HS-27A (cell line): ENCODE measurements at places on chromosomes 3 and 15.

GRCh38 chr3:13011573-13012220 is 61.5 kb downstream of the IQSEC1 start:
- DNase-seq: no peak

GRCh38 chr3:193040836-193041672 is 123.4 kb upstream of the MB21D2 start:
- DNase-seq: peak; percentile 5

- DNase-seq: no peak
Observed at GRCh38 chr15:57403017-57403416, 26.7 kb downstream of the CGNL1 start.

GRCh38 chr15:46366360-46367007 is 731.7 kb downstream of the SQOR start:
- DNase-seq: no peak

DNA sequence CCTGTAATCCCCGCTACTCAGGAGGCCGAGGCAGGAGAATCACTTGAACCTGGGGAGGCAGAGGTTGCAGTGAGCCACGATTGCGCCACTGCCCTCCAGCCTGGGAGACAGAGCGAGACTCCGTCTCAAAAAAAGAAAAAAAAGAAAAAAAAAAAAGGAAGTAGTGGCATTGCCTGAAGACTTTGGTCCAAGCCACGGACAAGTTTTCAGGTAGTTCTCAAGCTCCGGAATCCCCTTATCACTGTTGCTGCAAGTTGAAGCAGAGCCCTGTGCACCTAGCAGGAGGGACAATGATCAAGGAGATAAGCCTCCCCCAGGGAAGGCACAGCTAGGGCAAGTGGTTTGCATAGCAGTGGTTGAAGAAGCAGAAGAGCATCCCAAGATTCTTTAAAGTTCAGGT is 97.6 kb downstream of the MEX3B start:
- DNase-seq: no peak

GRCh38 chr15:57932348-57932747 is 133.2 kb downstream of the ALDH1A2 start:
- no peak for DNase-seq

DNA sequence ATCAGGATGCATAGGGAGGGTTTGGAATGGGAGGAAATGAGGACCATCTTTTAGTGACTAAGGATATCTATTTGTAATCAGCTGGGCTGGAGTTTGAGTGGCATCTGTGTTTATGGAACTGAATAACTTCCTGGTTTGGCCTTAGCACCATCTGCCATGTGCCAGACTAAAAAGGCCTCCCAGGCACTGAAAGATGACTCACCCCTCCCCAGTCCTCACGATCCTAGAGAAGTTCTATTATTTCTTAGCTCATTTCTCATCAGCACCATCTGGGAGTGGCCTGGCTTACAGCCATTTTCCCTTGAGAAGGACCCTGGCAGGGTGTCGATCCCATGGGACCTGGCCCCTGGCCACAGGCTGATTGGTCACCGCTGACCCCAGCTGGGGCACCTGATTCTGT is 23.9 kb upstream of the CTXND1 start:
- DNase-seq: peak; percentile 20

GRCh38 chr15:60850903-60851302 is 372.0 kb upstream of the ICE2 start:
- DNase-seq: no peak

- DNase-seq: no peak
Observed at GRCh38 chr3:121274411-121274810, 271.4 kb downstream of the POLQ start.

GRCh38 chr3:150521463-150521862 is 24.8 kb downstream of the SERP1 start:
- DNase-seq: no peak

- DNase-seq: no peak
Observed at GRCh38 chr15:31320022-31320421, 6.6 kb upstream of the KLF13 start.

DNA sequence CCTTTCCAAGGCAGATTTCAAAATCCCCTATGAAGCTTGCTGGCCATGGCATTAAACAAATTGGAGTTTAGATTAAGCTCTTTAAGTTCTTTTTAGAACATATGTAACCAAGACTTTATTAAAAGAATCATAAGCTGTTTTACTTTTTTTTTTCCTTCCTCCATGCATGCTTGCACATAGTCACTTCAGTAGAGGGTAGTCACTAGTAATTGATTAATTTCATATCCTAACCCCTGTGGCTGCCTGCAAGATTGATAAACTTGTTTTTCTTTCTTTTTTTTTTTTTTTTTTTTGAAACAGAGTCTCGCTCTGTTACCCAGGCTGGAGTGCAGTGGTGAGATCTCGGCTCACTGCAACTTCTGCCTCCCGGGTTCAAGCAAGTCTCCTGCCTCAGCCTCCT is 33.3 kb upstream of the ZKSCAN7 start:
- DNase-seq: no peak

GRCh38 chr3:20154928-20155327 is 31.1 kb downstream of the SGO1 start:
- no peak for DNase-seq

- peak; percentile 45 for DNase-seq
Observed at GRCh38 chr3:148727231-148727630, 29.5 kb downstream of the AGTR1 start.

- no peak for DNase-seq
Observed at GRCh38 chr15:64560998-64561397, 100.6 kb downstream of the ZNF609 start.

- DNase-seq: no peak
Observed at GRCh38 chr3:62659660-62660059, 215.6 kb downstream of the CADPS start.

- DNase-seq: no peak
Observed at GRCh38 chr3:114582929-114583328, 289.1 kb downstream of the TIGIT start.

- DNase-seq: no peak
Observed at GRCh38 chr3:151085227-151085888, at the start of gene MED12L. Gene MED12L (plus strand): TSS chr3:151085664. CDS start chr3:151086927, 1,263 bp downstream.

DNA sequence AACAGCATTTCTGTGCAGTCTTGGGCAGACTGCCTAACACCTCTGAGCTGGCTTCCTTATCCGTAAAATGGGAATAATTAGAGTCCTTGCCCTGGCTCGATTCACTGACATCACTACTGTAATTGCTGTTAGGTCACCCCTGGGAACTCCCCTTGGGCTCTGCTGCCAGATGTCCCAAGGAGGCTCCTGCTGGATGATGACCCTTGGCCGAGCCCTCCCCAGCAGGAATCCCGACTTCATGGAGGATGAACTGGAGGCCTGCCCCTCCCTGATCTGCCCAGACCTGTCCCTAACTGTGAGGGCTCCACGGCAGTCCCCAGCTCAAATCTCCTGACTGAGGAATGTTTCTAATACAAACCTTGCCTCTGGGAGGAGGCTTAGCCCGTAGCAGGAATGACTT is 18.0 kb downstream of the ESYT3 start:
- no peak for DNase-seq

- DNase-seq: no peak
Observed at GRCh38 chr3:42229942-42230688, 35.9 kb downstream of the CCK start.

DNA sequence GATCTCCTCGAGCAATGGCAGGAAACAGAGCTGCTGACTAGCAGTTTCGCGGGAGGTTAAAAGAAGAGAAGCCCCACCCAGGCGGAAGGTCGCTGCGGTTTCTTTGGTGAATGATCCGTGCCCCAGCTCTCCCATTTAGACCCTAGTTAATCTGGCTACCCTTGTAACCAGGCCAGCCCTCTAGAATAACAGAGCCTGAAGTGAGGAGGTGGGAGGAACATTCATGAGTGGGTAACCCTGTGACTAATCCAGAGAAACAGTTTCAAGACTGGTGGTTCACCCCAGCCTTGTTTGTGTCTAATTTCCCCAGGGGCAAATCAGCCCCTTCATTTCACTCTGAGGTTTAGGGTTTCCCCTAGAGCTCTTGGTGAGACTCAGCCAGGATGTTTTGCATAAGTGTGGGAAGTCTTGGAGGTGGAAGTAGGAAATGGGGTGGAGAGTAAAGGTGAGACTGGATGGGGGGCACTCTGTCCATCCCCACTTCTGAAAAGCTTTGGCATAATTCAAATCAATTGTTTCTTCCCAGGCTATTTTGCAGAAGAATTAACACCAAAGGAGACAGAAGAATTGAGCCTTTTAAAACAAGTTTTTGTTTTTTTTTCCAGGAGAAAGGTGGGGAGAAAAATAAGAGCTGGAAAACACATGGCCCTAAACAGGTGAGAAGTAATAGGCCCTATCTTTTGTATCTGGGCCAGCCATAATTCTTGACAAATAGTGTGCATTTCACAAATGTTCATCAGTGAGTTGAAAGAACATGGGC is 303.1 kb downstream of the RPLP1 start:
- no peak for DNase-seq

GRCh38 chr15:48703544-48703943 is 58.0 kb upstream of the FBN1 start:
- no peak for DNase-seq

GRCh38 chr3:41320953-41321641 is 121.8 kb downstream of the CTNNB1 start:
- no peak for DNase-seq

- DNase-seq: no peak
Observed at GRCh38 chr15:39376371-39376909, 204.4 kb upstream of the THBS1 start.

DNA sequence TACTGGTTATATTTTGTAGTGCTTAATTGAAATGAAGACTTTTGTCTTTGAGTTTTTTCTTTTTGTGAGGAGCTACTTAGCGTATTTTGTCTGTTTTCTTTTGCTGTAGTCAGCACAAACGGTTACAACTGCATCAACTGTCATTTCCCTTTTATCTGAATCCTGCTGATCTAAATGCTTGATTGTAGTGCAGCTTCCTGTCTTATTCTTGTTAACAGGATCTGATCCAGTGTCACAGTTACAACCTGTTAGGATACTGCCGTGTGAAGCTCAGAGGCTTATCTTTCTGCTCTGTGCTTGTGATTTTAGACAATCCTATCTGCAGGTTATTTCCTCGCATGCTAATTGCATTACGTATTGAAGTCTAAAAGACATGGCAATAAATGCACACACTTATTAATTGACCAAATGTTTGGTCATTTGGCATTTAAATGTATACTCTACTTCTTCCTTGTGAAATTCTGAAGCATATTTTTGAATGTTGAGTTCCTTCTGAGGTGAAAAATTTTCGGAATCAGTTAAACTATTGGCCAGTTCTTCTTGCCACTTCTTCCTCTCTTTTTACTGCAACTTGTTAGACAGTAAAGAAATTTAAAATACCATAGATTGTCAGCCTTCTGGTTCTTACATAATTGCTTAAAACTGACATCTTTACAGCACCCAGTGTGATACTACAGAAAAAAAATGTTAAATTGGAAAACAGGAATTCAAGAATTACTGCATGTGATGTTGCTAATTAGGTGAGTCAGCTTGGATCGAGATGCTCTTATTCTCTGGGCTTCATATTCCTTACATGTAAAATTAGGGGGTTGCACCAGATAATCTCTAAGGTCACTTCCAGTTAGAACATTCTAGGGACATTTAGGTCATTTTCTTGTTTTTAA is 168.2 kb downstream of the MBNL1 start:
- DNase-seq: no peak

DNA sequence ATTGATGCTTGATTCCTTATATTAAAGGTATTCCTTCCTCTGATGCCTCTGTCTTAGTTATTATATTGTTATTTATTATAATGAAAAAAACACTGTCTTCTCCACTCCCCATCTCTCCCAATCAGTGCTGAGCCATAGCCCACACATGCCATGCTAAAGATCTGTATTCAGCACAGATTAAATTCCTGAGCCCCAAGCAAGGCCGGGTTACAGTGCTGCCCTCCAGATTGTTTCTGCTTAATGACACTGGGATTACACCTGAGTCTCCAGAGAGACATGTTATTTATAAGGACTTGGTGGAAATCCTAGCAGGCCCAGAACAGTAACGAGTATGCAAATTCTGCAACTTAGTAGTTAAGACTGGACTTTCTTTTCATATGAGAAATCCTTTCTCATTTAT is 305.9 kb upstream of the UMPS start:
- no peak for DNase-seq

DNA sequence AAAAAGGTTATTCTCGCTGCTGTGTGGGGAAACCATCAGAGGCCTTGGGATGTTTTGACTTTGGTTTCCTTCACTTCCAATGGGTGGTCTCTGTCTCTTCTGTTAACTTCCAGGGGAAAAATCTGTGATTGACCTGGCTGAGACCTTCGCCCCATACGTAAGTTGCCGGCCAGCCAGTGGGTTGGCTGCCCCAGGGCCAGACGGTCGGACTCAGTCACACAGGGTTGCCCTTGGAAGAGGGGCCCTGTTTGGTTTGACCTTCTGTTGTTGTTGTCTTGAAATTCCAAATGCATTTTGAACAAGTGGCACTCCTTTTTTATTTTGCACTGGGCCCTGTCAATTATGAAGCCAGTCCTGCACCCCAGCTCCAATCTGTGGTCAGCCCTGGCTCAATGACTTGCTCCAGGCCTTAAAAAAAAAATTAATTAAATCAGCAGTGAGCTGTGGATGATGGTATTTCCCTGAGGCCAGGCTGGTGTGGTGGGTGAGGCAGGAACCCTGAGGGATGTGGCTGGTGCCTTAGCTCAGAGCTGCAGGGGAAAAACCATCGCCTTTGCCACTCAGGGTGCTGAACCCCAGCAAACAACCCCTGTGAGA is 4.5 kb downstream of the FAM107A start:
- DNase-seq: no peak

- DNase-seq: no peak
Observed at GRCh38 chr3:58190291-58190690, 20.5 kb downstream of the DNASE1L3 start.
